NCI-H2029 (cell line): ENCODE measurements at places on chromosomes 16 and 17.

GRCh38 chr17:77420095-77420803 lies 279.5 kb downstream of the SEC14L1 start:
- no peak for DNase-seq

- peak; percentile 39 for DNase-seq
These were observed 42.5 kb upstream of the AMZ2 start for GRCh38 chr17:68205251-68205807.

GRCh38 chr16:57791195-57791892 lies 10.9 kb downstream of the KIFC3 start:
- DNase-seq: no peak

DNA sequence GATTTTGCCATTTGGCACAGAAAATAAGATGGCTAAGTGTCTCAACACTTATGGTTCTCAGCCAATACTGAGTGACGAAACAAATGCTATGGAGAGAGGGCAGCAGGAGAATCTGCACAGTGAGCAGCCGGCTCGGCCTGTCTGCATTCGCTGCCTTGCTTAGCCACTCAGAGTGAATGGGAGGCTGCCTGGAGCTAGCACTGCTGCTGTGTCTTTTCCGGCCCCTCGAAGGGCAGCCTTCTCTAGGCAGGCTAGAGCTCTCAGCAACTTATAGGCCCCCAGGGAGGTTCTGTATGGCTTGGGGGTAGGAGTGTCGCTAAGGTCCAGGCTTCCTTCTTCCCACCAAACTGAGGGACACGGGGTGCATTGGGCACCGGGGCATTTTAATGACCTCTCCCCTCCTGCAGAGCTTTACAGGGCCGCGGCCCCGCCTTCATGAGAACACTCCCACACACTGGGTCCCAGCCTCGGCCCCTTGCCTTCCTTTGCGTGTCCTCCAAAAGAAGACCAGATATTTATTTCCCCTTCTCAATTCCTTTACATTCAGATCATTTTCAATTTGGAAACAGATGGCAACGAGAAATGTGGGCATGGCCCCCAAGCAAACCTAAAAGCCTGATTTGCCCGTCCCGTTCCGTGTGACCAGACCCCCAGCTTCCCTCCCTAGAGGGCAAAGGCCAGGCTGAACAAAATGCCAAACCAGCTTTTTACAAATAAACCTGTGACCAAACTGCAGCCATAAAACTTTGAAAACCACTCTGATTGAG lies 670.9 kb downstream of the TOX3 start:
- no peak for DNase-seq

DNA sequence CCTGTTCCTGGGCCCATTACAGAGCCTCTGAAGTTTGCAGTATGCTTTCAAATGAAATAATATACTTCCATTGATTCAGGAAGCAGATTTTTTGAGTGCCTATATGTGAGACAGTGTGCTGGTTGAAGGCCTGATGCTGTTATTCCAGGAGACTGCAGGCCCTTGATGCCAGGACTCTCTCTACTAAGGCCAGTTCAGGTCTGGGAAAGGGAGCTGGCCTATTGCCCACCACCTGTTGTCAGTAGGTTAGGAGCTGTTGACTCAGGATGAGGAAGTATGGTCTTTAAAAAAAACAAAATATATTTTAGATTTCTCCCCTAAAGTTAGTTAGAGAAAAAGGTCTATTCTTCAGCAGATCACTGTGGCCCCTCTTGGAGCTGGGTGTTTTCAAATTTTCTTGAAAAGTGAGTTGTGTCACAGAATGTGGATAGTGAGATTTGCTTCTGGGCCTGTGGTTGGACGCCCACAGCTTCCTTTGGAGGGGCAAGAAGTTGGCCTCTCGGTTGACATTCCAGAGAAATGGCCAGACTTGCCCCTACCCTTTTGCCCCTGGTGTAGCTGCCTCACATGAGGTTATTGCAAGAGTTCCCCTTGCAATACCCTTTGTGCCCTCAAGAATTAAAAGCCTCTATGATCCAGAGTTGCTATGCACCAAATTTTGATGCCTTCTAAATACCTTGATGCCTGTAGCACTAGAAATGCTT lies 7.9 kb downstream of the ESRP2 start:
- no peak for DNase-seq

- no peak for DNase-seq
These were observed 72.2 kb downstream of the METRNL start for GRCh38 chr17:83151442-83152226.

GRCh38 chr16:49700251-49701064 lies 155.5 kb downstream of the ZNF423 start:
- no peak for DNase-seq

DNA sequence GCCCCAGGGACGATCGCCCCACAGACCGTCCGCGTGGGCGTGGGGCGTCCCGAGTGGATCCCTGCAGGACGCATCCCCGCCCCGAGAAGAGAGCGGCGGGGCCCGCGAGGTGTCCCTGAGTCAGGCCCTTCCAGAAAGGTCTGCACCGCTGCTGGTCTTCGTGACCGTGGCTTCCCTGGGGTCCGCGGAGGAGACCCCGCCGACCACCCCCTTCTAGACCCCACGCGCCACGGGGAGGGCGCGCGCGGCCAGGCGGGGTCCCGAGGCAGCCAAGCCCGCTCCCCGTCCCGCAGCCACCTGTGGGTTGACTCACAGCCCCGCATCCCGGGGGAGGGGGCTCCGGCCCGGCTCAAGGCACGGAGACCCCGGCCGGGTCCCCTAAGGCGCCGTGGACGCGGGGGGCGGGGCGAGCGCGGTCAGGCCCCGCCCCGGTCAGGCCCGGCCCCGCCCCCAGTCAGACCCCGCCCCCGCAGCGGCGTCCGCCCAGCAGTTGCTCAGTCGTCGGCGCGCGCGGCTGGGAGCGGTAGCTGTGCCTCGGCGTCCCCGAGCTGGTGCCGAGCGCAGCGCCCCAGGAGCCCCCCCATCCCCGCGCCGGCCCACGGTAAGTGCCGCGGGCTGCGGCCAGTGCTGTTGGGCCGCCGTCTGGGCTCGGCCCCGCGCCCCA lies at the start of gene BAIAP3:
BAIAP3 (plus strand) TSS at position 497 of the 664 bp plus-strand sequence. CDS start 4,905 bp downstream, outside the sequence.
- DNase-seq: peak; percentile 39

GRCh38 chr17:37856245-37856644 lies 68.0 kb upstream of the TBC1D3K start:
- DNase-seq: no peak

- peak; percentile 50 for DNase-seq
These were observed 4.5 kb downstream of the FBXL19 start for GRCh38 chr16:30927789-30928378.

DNA sequence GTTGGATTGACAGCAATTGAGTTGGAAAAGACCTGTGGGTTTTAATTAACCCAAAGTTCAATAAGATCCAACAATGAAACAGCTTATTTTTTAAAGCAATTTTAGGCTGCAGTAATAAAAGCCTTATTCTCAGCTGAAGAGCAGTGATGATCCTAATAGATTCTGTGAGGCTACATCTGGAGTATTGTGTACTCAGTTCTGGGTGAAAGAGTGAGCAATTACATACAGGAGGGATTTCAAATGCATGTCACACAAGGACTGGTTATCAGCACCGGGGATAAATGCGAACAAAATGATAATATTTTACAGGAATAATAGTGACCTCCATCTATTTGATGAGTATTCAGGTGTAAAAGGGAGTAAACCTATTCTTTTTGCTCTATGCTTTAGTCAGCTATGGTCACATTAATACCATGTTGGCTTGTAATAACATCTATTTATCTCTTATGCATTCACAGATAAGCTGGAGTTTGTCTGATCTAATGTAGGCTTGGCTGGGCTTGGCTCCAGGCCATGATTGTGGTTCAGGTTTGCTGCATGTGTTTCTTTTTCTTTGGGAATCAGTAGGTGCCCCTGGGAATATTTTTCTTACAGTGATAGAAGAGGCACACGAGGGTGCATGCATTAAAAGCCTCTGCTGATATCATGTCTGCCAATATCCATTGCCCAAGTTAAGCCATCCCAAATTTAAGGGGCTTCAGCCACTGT lies 22.2 kb upstream of the TOX3 start:
- no peak for DNase-seq

DNA sequence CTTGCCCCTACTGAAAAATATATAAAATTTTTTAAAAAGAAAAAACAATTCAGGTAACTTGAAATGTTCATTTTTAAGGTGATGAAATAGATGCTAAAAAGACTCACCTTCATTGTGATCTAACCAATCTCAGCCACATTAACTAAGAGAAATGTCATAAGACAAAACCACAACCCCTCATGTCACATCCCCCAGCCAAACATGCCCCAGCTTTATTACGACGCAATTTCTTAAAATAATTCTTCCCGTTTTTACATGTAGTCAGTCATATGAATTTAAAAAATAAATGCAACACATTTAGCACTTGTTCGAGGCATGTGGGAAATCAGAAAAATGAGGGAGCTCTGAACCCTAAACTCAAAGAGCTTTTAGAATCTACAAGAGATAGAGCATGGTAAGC lies 9.5 kb downstream of the AMFR start:
- DNase-seq: no peak

DNA sequence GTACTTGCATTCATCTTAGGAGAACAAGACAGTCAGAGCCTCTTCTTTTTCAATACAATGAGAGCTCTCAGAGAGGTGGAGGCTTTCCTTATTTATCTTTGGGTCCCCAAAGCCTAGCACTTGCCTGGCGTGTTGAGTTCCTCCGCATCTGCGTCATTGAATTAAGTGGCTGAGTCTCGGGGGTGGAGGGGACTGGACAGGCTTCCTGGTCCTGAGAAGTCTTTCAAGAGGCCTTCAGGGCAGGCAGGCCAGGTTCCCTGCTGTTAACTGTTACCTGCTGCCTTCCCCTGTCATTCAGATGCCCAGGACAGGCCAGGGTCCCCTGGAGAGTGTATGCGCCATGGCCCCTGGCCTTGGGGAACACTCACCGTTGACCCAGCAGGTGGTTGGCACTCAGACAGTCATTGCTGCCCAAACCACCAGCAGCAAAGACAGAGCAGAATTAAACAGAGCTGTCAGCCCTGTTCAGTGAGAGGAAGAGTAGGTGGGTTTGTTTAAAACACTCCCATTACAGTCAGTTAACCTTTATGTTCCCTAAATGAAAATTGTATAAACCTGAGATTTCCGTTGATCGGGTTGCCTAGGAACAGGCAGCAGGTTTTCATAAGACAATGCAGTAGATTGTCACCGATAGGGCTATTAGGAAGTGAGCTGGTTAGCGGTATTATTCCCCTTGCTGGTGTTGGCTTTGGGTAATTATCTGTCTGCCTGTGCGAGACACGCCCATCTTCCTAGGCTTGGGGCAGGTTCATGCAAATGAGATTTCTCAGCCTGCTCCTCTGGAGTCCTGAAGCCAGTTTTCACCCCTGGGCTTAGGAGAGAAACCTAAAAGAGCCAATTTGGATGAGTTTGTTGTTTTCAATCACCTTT lies 132.7 kb downstream of the CCDC182 start:
- DNase-seq: peak; percentile 50

- no peak for DNase-seq
These were observed 124.7 kb downstream of the NPIPB5 start for GRCh38 chr16:22635357-22635761.

DNA sequence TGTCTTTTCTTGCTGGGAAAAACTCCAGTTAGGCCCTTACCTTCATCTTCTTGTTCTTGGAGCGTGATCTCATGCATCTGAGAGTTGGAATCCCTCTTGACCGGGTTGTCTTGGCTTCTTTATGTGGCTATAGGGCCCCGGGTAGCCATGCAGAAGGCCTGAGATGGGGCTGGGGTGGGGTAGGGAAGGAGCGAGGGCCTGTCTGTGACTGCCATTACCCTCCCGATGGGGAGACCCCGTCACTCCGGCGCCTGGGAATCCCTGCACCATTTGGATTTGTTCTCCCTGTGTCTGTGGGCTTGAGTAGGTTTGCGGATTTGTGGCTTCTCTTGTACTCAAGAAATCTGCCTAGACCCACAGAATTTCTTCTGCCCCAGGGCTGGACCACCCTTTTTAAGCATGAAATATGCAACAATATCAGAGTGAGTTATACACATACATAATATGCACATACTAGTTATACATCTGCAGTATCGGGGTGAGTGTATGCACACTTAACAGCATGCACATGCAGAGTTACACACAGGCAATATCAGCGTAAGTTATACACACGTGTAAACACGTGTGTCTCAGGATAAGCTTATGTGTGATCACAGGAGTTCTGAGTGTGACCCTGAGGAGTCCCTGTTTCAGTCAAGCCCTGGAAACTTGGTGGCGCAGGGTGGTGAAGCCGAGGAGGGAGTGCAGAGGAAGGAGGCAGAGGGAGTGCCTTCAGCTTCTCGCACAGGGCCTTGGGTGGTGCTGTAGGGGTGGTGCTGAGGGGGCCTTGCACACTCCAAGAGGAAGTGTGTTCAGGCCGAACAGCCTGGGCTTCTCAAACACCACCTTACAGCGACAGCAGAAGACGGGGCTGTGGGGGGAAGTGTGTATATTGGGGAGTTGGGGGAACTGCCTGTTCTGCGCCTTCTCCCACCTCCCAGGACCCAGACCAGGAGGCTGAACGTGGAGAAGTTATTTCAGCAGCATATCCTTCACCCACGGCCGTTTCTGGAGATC lies 18.5 kb downstream of the CCDC42 start:
- no peak for DNase-seq

DNA sequence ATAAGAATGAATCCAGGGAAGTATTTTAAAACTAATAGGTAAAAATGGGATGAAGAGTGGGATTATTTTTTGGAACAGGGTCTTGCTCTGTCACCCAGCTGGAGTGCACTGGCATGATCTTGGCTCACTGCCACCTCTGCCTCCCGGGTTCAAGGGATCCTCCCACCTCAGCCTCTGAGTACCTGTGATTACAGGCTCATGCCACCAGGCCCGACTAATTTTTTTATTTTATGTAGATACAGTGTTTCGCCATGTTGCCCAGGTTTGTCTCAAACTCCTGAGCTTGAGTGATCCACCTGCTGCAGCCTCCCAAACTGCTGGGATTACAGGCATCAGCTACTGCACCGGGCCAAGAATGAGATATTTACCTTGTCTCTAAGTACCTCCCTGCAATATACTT lies 22.1 kb downstream of the NSMCE1 start:
- DNase-seq: no peak

DNA sequence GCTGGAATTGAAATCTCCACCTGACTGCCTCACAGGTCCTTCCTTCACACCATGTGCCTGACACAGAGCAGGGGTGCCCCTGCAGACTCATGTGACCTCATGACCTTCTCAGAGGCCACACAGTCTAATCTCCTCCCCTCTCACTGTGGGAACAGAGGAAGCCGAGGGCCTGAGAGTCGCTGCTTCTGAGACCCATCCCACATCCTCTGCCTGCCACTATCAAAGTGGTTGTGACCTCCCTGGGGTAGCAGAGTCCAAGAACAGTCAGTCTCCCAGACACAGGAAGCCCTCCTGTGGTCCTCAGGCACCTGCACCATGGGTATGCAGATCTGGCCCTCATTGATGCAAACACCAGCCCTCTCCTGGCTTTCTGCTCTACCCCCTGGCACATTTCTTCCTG lies 78.5 kb downstream of the RAB11FIP4 start:
- DNase-seq: no peak

GRCh38 chr17:76903631-76904030 lies 35.4 kb downstream of the MGAT5B start:
- no peak for DNase-seq

- DNase-seq: no peak
These were observed 336.0 kb upstream of the EEF2KMT start for GRCh38 chr16:5433587-5433986.
